ENCODE measurements at places on chromosomes 1 and 21.
A peak's percentile ranks its signal among the peaks of the same experiment; 100 is the strongest.

DNA sequence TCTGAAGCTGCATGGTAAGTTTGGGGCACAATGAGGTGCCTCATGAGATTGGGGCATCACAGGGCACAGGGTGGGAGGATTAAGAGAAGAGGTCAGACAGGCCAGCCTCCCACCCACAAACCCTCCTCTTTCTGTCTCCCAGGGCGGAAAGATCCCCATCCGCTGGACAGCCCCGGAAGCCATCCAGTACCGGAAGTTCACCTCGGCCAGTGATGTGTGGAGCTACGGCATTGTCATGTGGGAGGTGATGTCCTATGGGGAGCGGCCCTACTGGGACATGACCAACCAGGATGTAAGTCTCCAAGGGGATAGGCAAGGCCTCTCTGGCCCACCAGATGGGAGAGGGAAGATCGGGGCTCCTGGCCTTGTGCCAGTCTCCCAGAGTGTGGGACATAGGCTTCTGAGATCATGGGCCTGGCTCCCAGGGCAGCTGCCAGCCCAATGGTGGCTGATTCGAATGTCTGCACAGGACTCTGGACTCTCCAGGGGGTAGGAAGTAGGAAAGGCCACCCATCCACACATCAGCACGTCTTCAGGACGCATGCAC lies 63.7 kb downstream of the LACTBL1 start:
- no peak for DNase-seq

- DNase-seq, result no peak
Measured at GRCh38 chr1:228151180-228151925, 1.6 kb downstream of the GJC2 start.

- DNase-seq, result no peak
Measured at GRCh38 chr1:154445040-154445472, 39.9 kb downstream of the IL6R start.

- DNase-seq, result no peak
Measured at GRCh38 chr1:235525314-235525713, 21.1 kb upstream of the B3GALNT2 start.

DNA sequence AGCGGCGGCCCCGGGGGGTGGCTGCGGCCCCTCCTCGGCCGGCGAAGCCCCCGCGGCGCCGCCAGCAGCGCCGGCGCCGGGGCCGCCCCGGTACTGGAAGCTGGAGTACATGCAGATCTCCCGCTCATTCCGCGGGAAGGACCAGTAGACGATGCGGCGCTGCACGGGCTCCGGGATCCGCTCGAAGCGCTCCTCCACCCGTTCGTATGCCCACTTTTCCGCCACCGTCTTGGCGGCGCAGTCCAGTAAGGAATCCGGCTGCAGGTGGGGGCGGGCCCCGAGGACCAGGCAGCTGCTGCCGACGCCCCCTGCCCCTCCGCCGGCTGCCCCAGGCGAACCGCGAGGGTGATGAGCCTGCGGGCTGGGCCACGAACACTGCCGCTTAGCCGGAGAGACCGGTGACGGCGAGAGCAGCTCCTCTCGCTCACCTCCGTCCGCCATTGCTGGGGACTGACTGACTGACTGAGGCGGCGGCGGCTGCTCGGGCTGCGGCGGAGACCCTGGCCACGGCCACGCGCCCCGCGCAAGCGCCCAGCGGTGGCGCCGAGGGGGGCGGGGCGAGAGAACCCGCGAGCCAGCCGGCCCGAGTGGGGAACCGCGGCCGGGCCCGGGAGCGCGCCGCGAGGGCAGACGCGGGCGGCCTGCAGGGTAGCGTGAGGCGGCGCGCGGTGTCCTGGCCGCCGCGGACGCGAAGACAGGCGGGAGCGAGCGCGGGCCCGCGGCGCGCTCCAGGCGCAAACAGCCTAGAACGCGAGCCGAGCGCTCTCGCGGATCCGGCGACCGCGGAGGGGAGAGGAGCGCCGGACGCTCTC lies at the start of gene ZSWIM5:
Gene ZSWIM5, minus strand, starts transcription at position 696 of the 812 bp plus-strand sequence. Its CDS starts 255 bp downstream, at position 441.
- DNase-seq, result peak; percentile 61

DNA sequence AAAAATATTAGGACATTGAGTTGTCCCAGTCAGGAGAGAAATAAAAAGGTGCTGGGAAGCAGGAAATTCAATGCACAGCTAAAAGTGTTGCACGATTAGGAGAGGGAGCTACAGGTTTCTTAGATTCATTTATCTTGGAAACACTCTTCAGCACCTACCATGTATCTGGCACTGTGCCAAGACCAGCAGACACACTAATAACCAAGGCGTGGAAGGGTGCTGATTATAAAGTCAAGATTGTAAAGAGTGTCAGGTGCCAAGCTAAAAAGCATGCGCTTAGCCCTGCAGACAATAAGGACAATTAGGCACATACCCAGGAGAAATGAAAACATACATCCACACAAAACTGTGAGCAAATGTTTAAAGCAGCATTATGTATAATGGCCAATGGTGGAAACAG lies 129.9 kb downstream of the DSCAM start:
- no peak for DNase-seq

All from CD8-positive, alpha-beta T cell (primary cell).